Breast epithelium (tissue), 4 donors: ENCODE measurements at places on chromosomes 4 and X. TPM values are rescaled to one million over a fixed set of nuclear protein-coding genes. Genes with fewer than 3 reads are reported as not detected.

The STAP1 gene
- total RNA-seq, result not detected

The CCNB3 gene
- total RNA-seq, result 0.59 TPM

The SPANXA2 gene
- total RNA-seq, result not detected

- no peaks in the 10 kb centered on the region for H3K4me1 ChIP-seq
- no peaks in the 10 kb centered on the region for H3K27me3 ChIP-seq
- no peak overlapping the region for H3K27ac ChIP-seq
- DNase-seq, result no peak
Observed at GRCh38 chrX:69543572-69543971, 39.4 kb downstream of the NALF2 start.

DNA sequence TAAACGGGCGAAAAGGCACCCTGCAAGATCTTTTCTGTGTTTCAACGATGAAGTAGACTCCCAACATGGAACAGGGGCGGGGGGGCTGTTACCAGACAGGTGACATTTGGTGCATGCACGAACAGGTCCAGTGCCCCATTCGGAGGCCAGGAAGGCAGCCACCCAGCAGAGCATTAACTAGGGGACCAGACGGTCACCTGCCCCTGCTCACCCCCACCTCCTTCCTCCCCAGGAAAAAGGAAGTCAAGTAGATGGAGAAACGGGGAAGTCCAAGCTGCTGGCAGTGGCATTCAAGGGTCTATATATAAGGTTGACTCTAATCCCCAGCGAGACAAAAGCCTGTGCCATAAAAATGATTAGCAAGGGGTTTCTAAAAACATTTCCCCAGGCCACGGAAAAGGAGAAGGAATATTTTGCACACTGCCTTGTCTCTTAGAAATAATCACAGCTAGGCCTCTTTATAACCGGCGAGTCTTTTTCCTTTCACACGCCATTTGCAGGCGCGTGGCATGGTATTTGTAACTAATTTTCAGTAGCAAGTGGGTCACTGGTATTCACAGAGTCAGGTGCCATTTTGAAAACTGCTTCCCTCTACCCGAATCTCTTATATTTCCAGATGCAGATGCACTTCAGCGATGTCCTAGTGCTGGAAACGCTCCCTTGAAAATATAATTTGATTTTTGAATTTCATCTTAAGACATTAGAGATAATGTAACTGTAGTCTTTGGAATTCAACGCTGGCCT is 1.2 kb upstream of the TMSB4X start:
- H3K36me3 ChIP-seq, result no peaks in the 10 kb centered on the region
- H3K27me3 ChIP-seq, result peaks cover 29% of the 10 kb centered on the region
- H3K4me1 ChIP-seq, result no peaks in the 10 kb centered on the region

DNA sequence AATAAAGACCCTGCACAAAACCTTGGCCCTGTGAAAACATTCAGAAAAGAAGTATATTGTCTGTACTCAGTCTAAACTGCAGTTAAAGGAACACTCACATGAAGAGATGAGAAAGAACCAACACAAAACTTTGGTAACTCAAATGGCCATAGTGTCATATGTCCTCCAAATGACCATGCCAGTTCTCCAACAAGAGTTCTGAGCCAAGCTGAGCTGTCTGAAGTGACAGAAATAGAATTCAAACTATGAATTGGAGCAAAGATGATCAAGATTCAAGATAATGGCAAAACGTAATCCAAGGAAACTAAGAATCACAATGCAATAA is 739.3 kb upstream of the NDST4 start:
- no peak overlapping the region for H3K27ac ChIP-seq
- no peaks in the 10 kb centered on the region for H3K27me3 ChIP-seq
- H3K4me1 ChIP-seq, result no peaks in the 10 kb centered on the region
- H3K36me3 ChIP-seq, result no peaks in the 10 kb centered on the region
- DNase-seq, result no peak

DNA sequence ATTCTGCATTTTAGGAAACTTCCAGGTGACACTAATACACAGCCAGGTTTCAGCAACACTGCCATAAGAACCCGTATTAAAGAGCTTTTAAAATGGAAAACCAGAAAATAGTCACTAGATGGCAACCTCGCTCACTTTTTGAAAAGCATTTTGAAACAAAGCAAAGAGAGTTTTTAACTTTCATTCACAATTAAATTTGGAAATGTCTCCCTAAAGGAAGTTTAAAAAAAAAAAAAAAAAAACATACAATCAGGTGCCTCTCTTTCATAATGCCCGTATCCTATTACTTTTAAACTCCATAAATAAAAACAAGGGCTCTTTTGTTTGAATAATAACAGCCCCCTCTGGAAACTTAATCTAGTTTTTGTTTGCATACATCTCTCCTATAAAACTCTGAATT is 20.3 kb downstream of the MEPE start:
- H3K36me3 ChIP-seq, result no peaks in the 10 kb centered on the region
- H3K27me3 ChIP-seq, result no peaks in the 10 kb centered on the region
- H3K27ac ChIP-seq, result no peak overlapping the region
- DNase-seq, result no peak
- H3K4me1 ChIP-seq, result no peaks in the 10 kb centered on the region

- DNase-seq, result no peak
- no peaks in the 10 kb centered on the region for H3K27me3 ChIP-seq
- no peaks in the 10 kb centered on the region for H3K36me3 ChIP-seq
- H3K4me3 ChIP-seq, result no peak overlapping the region
Observed at GRCh38 chr4:56690393-56690792, 9.3 kb upstream of the HOPX start.

DNA sequence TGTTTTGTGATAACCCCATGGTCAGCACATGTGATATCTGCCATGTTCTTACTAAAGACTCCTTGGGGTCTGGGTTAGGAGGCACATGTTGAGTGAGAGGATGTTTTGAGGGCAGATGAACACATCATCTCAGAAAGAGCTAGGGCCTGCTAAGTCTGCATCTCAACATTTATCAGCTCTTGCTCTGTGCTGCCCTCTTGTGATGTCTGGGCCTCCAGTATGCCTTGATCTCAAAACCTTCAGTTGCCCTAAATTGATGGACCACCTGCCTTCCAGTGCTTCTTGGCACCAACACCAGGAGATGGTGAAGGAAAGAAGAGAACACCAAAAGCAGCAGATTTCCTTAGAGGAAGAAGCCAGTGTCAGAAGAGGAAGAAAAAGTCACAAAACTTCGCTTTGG is 22.5 kb downstream of the MID1 start:
- no peak overlapping the region for H3K27ac ChIP-seq
- no peaks in the 10 kb centered on the region for H3K4me1 ChIP-seq
- H3K36me3 ChIP-seq, result no peaks in the 10 kb centered on the region

GRCh38 chr4:36332782-36333131 is 51.3 kb downstream of the DTHD1 start:
- no peaks in the 10 kb centered on the region for H3K4me1 ChIP-seq
- no peak overlapping the region for H3K4me3 ChIP-seq
- no peak overlapping the region for H3K27ac ChIP-seq
- H3K36me3 ChIP-seq, result no peaks in the 10 kb centered on the region
- DNase-seq, result no peak
- no peaks in the 10 kb centered on the region for H3K27me3 ChIP-seq

DNA sequence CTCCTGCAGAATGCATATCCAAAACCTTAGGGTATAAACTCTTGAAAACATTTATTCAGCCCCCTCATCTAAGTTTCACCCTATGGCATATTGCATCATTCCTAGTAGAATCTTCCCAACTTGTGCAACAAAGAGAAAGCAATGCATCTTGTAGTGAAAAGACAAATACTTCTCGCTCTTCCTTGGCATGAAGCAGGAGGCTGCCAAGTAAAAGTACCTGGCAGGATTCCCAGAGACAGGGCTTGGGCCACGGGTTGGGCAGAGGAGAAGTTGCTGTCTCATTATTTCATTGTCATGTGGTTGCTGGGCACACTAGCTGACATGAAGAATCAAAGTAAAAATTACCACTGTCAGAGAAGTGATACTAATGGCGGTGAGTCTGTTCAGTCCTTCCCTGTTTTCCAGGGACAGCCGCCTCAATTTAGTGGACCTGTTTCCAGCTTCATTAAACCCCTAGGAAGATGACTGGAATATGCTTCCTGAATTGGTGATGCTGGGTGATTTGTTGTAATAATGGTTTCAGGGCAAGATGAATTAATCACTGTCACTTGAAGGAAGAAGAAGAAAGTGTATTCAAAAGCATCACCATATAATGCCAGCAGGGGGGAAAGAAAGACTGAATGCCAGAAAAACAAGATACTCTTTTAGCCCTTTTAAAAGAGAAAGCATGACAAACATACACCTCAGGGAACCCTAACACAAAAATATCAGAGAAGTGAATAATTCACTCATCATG is 380.5 kb upstream of the IGFBP7 start:
- no peaks in the 10 kb centered on the region for H3K4me1 ChIP-seq
- no peaks in the 10 kb centered on the region for H3K36me3 ChIP-seq
- H3K27me3 ChIP-seq, result no peaks in the 10 kb centered on the region
- no peak overlapping the region for H3K4me3 ChIP-seq
- H3K27ac ChIP-seq, result no peak overlapping the region

DNA sequence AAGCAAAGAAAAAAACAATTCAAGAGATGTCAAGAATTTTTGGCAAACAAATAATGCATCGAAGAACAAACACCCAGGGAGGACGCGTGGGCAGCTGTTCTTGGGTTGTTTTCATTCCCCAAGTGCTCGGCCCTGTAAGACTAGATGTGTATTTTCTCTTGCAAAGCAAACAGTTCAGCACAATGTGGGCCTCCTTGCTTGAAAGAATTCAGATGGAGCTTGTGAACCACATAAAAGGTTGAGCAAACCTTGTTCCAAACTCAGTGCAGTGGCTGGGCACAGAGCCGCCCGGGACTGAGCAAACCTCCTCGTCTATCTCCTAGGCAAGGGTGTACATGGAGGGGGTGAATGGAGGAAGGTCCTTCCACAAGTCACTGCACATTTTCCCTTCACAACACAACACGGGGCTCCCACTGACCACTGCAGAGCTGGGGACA is 82.4 kb downstream of the HTRA3 start:
- H3K27me3 ChIP-seq, result no peaks in the 10 kb centered on the region
- DNase-seq, result peak; percentile 48
- H3K27ac ChIP-seq, result peak overlapping the region; percentile 29
- peaks cover 10% of the 10 kb centered on the region for H3K4me1 ChIP-seq
